ENCODE measurements at places on chromosomes 16 and 17. TPM values are rescaled to one million over a fixed set of nuclear protein-coding genes. Genes with fewer than 3 reads are reported as not detected.

CHAD gene
- not detected for total RNA-seq

GAS7 gene
- 3.0 TPM for total RNA-seq

SLFN5 gene
- total RNA-seq = 139 TPM

ZNF18 gene
- total RNA-seq = 12.4 TPM

SLC5A11 gene
- not detected for total RNA-seq

QPRT gene
- 101 TPM for total RNA-seq

CA7 gene
- not detected for total RNA-seq

NLE1 gene
- total RNA-seq = 25.1 TPM

CLEC18C gene
- total RNA-seq = 0.25 TPM

SLC16A5 gene
- total RNA-seq = 5.2 TPM

C17orf78 gene
- not detected for total RNA-seq

C1QTNF1 gene
- 21.0 TPM for total RNA-seq

NXN gene
- 25.2 TPM for total RNA-seq

BEAN1 gene
- total RNA-seq = 0.12 TPM

RND2 gene
- 0.50 TPM for total RNA-seq

RSPRY1 gene
- total RNA-seq = 43.1 TPM
